HT1080 (cell line): ENCODE measurements at places on chromosomes 4 and X.

GRCh38 chrX:134075894-134076718, 90.7 kb upstream of the GPC3 start:
- DNase-seq: no peak

DNA sequence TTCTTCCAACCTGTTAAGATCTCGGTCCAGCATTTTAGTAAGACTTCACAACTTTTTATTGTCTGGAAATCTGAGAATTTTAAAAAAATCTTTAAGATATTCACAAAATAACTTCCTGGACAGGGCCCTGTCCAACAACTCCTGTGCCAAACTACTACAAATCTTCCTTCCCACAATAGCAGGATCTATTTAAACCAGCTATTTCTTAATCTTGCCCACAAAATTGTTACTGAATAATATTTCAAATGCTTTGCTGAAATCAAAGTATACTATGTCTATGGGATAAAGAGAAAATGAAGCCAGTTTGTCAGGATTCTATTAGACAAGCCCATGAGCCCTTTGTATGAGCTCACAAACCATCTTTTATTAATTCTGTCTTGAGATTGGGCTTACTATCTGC, 104.1 kb upstream of the DDIT4L start:
- no peak for DNase-seq

DNA sequence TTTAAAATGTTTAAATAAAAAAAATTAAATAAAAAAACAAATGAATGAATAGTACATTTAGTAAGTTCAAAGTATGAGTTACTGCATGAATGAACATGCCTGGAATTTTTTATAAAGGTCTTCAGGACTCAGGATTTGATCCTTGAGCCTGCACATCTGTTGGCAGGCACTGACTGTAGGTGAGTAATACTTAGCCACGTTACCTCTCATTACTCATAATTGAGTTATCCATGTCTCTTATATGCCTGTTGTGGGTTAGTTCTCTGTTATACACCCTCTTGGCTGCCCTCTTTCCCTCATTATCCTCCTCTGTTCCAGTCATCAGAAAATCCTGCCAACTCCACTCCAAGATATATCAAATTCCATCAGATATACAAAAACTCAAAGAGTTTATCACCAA, 276.0 kb downstream of the FBXW7 start:
- peak; percentile 94 for DNase-seq

DNA sequence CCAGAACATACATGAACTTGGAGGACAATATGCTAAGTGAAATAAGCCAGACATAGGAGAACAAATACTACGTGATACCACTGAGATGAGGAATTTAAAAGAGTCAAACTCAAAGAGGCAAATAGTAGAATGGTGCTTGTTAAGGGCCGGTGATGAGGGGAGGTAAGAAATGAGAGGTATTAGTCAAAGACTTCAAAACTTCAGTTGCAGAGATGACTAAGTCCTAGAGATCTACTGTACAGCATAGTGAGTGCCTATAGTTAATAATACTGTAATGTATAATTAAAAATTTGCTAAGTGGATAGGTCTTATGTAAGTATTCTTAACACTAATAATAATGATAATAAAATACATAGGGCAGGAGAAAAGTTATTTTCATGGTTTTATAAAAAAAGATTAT, 126.9 kb upstream of the VEGFC start:
- DNase-seq: no peak

DNA sequence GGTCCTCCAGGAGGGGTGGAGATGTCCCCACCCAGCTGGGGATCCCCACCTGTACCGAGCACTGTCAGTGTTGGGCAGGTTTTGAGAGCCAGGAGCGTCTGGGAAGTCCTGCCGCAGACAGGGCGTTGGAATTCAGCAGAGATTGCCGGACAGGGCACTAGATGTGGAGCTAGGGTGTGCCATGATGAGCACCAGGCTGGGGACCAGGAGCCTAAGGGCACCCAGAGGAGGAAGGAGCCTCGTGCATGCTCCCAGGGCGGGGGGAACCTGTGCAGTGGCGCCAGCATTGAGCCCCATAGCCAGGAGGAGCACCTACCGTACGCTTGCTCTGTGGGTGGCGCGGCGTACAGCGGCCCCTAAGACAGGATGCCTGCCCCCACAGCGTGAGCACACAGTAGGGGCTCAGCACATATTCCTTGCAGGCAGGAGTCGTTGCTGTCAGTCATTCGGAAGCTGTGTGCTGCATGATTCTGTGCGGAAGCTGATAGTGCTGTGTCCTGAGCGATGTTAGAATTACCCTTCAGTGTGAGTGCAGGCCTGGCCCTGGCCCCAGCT, 18.8 kb upstream of the TADA2B start:
- DNase-seq: no peak

GRCh38 chr4:101230801-101231426, 116.4 kb downstream of the PPP3CA start:
- no peak for DNase-seq

DNA sequence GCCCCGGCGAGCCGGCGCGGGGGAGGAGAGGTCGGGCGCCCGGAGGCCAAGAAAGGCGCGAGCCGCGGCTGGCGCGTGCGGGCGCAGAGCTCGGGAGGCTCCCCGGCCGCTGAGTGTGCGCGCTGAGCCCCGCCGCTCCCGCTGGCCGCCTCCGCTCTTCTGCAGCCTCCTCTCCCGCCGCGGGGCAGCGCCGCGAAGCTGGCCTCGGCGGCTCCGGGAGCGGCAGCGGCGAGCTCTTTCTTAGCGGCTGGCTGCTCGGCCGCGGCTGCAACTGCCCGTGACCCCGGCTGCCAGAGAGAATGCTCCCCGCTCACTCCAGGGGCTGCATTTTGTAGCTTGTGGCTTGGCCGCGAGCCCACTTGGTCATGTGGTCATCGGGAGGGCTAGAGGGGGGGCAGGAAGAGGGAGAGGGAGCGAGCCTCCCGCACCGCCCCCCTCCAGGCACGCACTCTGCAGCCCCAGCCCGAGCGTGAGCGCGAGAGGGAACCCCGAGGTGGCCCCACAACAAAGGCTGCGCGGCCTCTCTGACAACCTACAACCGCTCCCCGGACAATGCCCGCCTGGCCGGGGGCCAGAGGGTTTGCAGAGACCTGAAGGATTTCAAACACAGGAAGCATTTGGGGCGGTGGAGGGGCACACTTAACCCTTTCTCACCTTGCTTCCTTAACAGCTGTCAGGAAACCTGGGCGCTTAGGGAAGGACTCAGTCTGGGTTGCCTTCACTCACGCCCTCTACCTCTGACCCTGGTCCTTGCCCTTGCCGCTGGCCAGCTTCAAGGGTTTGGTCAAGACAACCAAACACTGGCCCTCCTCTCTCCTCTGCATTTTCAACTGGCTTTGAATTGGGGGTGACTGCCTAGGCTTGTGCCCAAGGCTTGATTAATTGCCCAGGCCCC, at the start of gene APLN:
Gene APLN (minus strand): TSS at position 305 of the 895 bp plus-strand sequence. CDS start 326 bp downstream, outside the sequence.
- peak; percentile 52 for DNase-seq

GRCh38 chrX:78710171-78710570, 37.3 kb upstream of the LPAR4 start:
- no peak for DNase-seq
